ENCODE measurements at places on chromosomes 12 and 14.
A peak's percentile ranks its signal among the peaks of the same experiment; 100 is the strongest.

- no peak for DNase-seq
Measured at GRCh38 chr12:66203820-66204219, 14.8 kb downstream of the IRAK3 start.

DNA sequence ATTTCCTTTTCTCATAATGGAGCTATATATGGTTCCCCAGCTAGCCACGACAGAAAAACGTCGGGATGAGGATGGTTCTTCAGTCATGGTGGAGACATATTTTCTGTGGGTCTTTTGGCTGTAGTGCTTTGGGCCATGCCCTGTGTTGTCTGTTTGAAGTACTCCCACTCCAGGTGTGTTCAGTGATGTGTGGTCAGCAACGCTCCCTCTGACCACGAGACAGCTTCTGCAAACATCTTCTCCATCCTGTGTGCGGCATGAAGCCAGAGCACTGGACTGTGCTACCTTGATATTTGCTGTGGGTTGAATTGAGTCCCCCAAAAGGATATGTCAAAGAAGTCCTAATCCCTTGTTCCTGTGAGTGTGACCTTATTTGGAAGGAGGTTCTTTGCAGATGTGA lies 931.2 kb downstream of the NRXN3 start:
- DNase-seq = no peak

DNA sequence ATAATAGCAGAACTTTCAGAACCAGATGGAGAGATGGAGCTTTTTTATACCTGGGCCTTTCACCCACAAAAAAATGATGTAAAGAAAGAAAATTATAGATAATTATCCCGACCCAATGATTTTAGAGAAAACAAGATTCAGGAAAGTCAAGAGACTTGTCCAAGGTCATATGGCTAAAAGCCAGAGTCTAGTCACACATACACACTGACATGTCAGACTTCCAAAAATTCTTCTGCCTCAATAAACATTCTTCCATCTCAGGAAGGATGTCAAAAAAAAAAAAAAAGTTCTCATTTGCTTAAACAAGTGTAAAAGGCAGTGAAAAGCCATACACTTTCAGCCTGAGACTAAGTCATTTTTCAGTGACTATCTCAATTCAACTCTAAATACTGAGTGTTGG lies 116.0 kb downstream of the PRICKLE1 start:
- no peak for DNase-seq

DNA sequence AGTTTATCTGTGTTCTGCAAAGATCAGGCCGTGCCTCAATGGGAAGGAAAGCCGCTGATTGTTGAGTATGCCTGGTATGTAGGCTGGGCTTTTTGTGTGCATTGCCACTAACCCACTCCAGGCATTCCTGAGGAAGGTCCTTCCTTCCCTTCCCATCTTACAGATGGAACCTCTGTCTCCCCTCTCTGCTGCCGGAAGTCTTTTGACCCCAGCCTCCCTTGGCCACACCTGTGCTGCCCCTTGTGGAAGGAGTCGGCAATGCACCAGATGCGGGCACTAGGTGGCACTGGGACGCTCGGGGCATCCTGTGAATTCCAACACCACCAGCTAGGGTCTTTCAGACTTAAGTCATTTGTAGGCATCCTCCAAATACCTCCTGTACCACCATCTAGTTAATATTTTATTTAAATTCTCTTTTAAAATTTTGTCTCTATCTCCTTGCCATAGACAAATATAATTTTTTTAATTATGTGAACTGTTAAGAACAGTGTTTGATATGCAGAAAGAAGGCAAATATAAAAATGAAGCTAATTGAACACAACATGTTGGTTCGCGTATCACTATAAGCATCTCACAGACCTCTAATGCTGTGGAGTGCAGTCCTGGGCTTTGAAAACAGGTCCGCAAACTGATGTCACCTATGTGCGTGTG lies 99.6 kb downstream of the RIN3 start:
- peak; percentile 68 for DNase-seq

GRCh38 chr12:117671734-117672133 lies 297.1 kb downstream of the KSR2 start:
- DNase-seq = no peak

DNA sequence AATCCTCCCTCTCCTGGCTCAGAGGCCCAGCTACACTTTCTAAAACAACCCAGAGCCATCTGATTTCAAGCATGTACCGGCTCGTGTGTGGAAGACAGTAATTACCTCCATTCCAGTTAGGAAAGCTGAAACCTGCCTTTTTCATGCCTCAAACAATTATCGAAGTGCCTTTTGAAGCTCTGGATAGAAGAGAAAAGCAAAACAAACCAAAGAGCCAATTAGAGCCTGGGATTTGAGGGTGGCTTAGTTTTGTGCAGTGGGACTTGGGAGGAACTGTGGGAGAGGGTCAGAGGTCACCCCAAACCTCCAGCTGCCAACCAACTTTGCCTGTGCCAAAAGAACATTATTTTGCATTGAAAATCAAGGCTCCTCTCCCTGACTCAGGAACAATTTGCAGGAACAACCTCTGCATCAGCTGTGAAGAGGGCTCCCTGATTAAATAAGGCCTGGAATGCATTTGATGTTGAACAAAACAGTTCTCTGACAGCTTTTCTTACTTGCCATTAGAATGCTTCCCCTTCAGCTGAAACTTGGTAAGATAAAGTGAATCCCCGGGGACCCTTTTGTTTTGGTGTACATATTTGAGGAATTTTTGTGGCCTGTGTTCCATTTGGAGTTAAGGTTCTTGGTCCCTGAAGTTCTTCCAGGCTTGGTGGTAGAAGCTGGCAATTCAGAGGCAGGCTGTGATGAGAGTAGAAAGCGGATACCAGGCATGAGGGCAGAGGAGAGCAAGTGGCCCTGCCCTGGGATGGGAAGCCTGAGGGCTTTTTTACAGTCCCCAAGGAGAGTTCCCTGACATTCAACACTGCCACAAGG lies 270.1 kb downstream of the ZFP36L1 start:
- no peak for DNase-seq

- no peak for DNase-seq
Measured at GRCh38 chr14:40758076-40758475, 848.6 kb upstream of the LRFN5 start.

GRCh38 chr12:65430571-65431306 lies 152.3 kb downstream of the MSRB3 start:
- DNase-seq = no peak

- DNase-seq = no peak
Measured at GRCh38 chr12:9244894-9245293, 36.7 kb upstream of the PZP start.

GRCh38 chr12:1553987-1554982 lies 40.1 kb downstream of the FBXL14 start:
- DNase-seq = no peak

- no peak for DNase-seq
Measured at GRCh38 chr12:75819512-75819911, 212.1 kb downstream of the PHLDA1 start.

DNA sequence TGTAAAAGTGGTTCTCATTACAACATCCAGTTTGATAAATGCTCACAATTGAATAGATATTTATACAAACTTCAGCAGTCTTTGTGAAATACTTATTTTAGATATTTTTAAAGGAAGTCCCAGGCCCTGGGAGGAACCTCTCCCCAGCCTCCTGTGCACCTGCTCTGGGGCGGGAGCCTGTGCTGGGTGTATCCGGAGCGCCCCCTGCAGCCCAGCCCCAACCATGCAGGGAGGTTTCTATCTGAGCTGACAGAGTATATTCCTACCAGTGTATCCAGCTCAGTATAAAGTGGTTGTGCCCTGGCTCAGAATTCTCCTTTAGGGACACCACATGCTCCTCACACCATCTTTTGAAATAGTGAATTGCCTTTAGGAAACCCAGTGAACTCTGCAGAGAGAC lies 851.8 kb downstream of the TMEM121 start:
- peak; percentile 24 for DNase-seq

DNA sequence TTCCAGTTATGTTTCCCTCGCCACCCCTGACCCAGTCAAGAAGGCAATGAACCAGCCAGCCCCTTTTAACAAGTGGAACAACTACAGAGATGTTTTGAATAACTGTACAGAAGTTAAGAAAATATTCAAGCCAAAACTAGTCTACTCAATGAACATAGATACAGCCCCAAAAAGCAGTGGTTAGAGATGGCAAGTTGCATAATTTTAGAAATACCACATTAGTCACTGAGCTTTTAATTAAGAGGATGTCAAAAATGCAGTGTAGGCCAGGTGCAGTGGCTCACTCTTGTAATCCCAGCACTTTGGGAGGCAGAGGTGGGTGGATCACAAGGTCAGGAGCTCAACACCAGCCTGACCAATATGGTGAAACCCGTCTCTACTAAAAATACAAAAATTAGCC lies 27.2 kb downstream of the PROX2 start:
- DNase-seq = no peak

- no peak for DNase-seq
Measured at GRCh38 chr12:67275380-67275913, 6.3 kb downstream of the CAND1 start.

DNA sequence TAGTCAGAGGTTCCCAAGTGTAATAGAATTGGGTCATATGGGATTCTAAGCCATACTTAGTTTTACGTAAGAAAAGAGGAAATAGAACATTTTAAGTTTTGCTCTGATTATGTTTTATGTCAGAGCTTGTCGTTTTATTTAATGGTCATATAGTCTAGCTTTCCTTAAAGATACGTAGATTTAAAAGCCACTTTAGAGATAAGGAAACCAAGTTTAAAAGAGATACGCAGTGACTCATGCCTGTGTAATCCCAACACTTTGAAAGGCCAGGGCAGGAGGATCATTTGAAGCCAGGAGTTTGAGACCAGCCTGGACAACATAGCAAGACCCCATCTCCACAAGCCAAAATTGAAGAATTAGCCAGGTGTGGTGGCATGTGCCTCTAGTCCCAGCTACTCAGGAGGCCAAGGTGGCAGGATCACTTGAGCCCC lies 19.5 kb downstream of the MAPK1IP1L start:
- no peak for DNase-seq

- DNase-seq = no peak
Measured at GRCh38 chr14:39060818-39061437, 42.1 kb downstream of the SEC23A start.

- DNase-seq = no peak
Measured at GRCh38 chr14:49732896-49733295, 35.1 kb upstream of the KLHDC2 start.

GRCh38 chr14:71001742-71002141 lies 94.5 kb downstream of the PCNX1 start:
- no peak for DNase-seq

- peak; percentile 40 for DNase-seq
Measured at GRCh38 chr12:122265886-122266229, 436 bp downstream of the VPS33A start.

DNA sequence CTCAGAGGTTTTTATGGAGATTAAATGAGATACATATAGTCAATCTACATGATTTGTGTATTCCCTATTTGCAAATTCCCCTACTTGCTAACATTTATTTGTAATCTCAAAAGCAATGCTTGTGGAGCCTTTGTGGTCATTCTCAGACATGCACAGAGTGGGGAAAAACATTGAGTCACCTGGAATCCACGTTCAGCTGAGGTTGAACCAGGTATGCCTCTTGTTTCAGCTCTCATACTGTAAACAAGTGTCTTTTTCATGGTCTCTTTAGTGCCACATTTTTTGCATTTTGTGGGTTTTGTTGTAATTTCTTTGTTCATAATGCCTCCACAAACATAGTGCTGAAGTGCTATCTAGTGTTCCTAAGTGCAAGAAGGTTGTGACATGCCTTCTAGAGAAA lies 181.9 kb downstream of the BCAT1 start:
- DNase-seq = no peak

GRCh38 chr12:57091638-57092528 lies 3.0 kb downstream of the NAB2 start:
- DNase-seq = no peak
